ENCODE measurements at places on chromosomes 3 and 15.

DNA sequence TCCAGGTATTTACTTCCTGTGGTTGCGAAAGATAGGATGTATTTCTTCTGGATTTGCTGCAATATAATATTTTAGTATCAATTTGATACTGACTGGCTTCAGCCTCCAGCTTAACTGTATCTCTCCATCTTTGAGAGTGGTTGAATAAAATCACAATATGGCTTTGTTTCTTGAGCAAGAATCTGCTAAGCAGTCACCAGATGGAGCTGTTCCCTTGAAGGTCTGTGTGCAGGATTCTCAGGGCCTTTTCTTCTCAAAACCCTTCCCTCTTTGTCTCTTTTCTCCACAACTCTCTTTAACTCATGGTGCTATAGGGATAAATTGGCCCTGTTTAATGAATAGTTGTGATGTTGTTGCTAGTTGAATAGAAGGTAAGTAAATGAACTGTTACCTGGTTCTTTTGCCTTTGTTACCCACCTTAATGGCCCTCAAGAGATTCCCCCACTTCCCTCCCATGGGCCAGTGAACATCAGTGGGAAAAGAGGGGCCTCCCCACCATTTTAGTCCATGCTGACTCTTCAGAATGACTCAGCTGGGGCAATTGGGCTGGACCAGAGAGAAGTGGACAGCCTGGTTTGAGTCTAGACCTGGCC, 34.8 kb upstream of the RAB6B start:
- H3K4me3 ChIP-seq: no peak overlapping the region
- H3K4me1 ChIP-seq: peaks cover 7% of the 10 kb centered on the region
- peaks cover 31% of the 10 kb centered on the region for H3K27me3 ChIP-seq

DNA sequence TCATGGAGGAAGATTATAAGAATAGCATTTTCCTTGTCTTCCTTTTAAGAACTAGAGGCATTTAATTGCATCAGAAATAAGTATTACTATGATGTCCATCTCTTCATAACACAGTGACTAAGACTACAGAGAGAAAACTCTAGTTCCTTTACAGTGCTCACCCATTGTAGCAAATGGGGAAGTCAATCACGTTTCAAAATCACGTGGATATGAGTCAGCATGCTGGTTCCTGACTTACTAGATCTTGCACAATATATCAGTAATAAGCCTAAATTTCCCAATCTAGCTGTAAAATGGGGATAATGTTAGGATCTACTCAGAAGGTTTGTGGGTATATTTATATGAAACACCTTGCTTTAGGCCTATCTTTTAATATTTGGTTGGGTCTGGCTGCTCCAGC, 254.8 kb upstream of the EOMES start:
- H3K4me3 ChIP-seq: no peak overlapping the region
- peaks cover 3% of the 10 kb centered on the region for H3K36me3 ChIP-seq
- no peak for DNase-seq
- H3K4me1 ChIP-seq: no peaks in the 10 kb centered on the region
- no peaks in the 10 kb centered on the region for H3K27me3 ChIP-seq

DNA sequence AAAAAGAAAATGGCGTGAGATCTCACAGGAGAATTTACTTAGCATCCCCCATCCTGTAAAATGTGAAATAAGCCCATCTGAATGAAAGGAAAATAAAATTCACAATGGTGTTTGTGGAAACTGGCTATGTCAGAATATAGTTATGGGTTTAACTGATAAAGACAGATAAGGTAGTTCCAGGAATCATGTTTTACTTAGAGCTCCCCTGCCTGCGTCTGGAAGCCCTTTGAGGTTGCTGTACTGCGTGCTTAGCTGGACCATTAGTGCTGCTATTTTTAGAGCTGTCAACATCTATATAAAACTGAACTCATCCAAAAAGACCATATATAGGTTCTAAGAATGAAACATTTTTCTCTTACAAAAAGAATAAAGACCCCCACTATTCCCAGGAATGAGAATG, 130.8 kb downstream of the LSAMP start:
- no peaks in the 10 kb centered on the region for H3K27me3 ChIP-seq
- H3K4me3 ChIP-seq: no peak overlapping the region
- DNase-seq: no peak
- no peaks in the 10 kb centered on the region for H3K4me1 ChIP-seq
- H3K36me3 ChIP-seq: no peaks in the 10 kb centered on the region

GRCh38 chr15:70892912-70893560, 410 bp downstream of the LRRC49 start:
- H3K27ac ChIP-seq: peak overlapping the region; percentile 57
- H3K36me3 ChIP-seq: no peaks in the 10 kb centered on the region
- H3K27me3 ChIP-seq: peaks cover 47% of the 10 kb centered on the region
- peaks cover 7% of the 10 kb centered on the region for H3K4me1 ChIP-seq
- DNase-seq: no peak

DNA sequence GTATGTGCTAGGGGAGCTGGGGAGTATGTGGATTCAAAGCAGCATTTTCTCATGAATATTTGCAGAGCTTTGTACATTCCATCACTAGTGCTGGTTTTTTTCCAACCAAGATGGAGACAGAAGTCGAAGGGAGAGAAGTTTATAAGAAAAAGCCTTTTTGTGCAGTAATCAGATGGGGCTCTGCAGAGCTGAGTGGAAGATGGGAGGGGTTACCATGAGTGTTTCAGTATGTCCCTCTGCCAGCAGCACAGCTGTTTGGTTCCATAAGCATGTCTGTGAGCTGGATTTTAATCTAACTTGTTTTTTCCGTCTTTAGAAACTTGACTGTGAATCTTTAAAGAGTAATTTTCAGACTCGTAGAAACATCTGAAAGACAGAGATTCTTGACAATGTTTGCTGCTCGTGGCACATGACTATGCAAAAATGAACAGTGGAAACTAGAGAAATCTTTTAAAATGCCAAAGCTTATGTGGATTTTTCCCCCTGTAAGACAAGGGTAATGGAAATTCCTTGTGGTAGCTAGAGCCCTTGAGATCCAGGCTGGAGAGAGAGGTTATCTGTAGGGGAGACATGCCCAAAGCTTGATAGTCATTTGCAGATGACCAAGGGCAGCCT, 20.3 kb downstream of the STARD9 start:
- H3K4me1 ChIP-seq: no peaks in the 10 kb centered on the region
- no peak overlapping the region for H3K27ac ChIP-seq
- no peak for DNase-seq
- H3K27me3 ChIP-seq: no peaks in the 10 kb centered on the region
- no peak overlapping the region for H3K4me3 ChIP-seq
- H3K36me3 ChIP-seq: no peaks in the 10 kb centered on the region

DNA sequence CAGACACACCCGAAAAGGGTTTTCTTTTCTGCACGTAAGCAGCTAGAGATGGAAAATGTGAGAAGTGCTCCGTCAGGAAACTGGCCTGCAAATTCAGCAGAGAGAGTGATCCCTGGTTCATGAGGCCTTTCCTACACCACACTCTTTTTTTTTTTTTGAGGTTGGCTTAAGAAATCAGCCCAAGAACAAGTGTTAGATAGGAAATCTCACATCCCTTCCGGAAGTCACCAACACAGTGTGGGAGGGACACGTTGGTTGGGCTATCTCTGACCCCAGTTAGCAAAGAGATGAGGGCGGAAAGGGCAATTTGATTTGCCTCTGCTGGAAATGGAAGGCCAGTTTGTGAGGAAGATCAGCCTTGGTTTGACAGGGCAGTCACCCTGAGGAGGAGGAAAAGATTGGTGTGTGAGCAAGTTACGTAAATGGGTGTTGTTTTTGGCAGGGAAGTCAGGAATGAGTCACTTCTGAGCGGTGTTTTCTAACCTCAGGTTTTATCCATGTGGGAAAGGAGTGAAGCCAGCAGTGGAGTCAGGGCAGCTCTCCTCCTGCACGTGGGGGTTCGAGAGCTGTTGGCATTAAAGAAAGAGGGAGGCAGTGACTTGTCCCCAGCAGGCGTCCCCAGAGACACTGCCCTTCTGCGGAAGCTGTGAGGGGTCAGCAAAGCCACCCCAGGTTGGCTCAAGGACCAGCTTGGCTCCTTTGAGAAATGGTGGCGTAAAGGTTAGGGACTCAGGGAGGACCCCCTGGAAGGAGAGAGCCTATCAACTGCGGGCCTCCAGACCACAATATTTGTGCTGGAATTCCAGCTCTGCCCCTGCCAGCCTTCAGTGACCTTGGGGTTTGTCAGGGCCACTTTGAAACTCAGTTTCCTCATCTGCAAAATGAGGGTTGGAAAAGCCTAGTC, 237.6 kb upstream of the BHLHE40 start:
- H3K27me3 ChIP-seq: no peaks in the 10 kb centered on the region
- peak overlapping the region; percentile 73 for H3K4me3 ChIP-seq
- no peak for DNase-seq

GRCh38 chr3:133377396-133377795, 22.5 kb upstream of the BFSP2 start:
- H3K27ac ChIP-seq: no peak overlapping the region
- peaks cover 25% of the 10 kb centered on the region for H3K27me3 ChIP-seq
- DNase-seq: no peak
- no peaks in the 10 kb centered on the region for H3K4me1 ChIP-seq
- no peaks in the 10 kb centered on the region for H3K36me3 ChIP-seq

- no peaks in the 10 kb centered on the region for H3K36me3 ChIP-seq
- H3K4me3 ChIP-seq: no peak overlapping the region
These were observed 80.8 kb downstream of the EOMES start for GRCh38 chr3:27641271-27641800.

DNA sequence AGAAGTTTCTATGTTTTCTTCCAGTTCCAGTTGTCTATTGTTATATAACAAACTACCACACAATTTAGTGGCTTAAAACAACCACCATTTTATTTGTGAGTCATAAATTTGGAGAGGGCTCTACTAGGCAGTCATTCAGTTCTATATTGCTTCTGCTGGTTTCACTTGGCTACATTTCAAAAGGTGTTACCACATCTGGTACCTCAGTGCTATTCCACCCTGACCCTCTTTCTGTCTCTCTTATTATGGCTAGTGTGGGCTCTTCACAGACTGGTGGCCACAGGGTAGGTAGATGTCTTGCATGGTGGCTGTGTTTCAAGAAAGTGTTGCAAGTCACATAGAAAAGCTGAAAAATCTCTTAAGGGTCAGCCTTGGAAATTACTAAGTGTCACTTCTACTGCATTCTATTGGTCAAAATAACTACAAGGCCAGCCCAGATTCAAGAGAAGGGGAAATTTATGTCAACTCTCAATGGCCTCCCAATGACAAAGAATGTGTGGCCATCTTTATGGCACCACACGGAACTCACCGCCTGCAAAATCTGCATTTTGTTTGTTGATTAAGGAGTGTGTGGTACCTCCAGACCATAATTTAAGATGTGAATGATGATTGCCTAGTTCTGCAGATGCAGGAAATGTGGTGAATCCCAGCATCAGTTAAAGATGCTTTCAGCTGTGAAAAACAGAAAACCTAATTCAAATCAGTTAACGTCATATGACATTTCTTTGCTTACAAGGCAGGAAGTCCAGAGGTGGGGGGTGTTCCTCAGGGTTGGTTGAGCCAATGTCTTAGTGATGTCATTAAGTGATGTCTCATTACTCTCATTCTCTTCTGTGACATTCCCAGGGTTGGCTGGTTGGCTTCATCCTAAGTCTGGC, 105.8 kb upstream of the RASGRP1 start:
- H3K27ac ChIP-seq: peak overlapping the region; percentile 99
- peaks cover 76% of the 10 kb centered on the region for H3K4me1 ChIP-seq
- peak overlapping the region; percentile 69 for H3K4me3 ChIP-seq
- DNase-seq: peak; percentile 75
- H3K27me3 ChIP-seq: no peaks in the 10 kb centered on the region
- peaks cover 23% of the 10 kb centered on the region for H3K36me3 ChIP-seq

DNA sequence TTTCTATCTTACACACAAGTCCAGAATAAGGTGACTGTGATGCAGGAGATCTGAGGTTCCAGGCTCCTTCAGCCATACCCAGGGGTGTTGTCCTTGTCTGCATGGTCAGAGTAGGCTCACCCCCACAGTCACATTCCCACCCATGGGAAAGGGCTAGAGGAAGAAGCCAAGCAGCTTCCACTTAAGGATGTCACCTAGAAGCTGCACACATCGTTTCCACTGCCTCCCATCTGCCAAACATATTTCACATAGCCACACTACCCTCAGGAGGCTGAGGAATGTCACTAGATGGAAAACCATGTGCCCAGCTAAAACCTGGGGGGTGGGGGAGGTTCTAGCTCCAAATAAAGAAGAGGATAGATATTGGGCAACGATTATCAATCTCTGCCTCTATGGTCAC, 58.1 kb downstream of the TMEM39A start:
- H3K36me3 ChIP-seq: peaks cover 14% of the 10 kb centered on the region
- DNase-seq: no peak

DNA sequence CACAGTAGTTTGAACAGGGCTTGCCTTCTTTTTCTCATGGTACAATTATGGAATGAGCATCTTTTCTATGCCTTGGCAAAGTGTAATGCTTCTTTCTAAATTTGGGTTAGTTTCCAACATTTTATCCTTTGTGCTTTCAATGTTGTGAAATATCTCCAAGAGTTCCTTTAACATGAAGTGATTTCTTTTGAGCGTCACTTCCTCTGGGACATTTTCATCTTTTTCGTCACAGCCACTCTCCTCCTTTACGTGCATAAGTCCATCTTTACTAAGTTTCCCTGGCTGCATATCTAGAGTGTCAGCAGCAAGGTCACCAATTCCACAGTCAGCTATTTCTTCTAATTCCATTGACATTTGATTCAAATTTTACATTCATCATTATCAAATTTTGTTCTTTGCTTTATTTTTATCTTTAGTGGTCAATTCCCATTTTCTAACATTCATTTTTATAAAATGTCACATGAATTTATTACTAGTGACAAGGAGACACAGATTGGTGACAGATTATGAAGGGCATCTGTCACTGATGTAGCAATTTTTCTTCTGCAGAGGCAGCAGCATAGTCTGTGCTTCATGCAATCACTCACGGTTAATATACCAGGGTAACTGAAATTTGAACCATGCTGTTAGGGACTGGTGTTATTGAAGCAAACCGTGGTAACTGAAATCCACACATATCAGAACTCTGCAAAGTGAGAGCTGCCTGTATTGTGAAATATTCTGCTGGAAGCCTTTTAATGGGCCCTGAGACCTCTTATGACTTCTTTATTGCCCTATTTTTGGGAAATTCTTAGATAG, 126.5 kb upstream of the THBS1 start:
- H3K4me1 ChIP-seq: no peaks in the 10 kb centered on the region
- no peaks in the 10 kb centered on the region for H3K36me3 ChIP-seq
- peaks cover 29% of the 10 kb centered on the region for H3K27me3 ChIP-seq
- no peak for DNase-seq
- no peak overlapping the region for H3K27ac ChIP-seq
